ENCODE measurements at places on chromosomes 7 and 10.

DNA sequence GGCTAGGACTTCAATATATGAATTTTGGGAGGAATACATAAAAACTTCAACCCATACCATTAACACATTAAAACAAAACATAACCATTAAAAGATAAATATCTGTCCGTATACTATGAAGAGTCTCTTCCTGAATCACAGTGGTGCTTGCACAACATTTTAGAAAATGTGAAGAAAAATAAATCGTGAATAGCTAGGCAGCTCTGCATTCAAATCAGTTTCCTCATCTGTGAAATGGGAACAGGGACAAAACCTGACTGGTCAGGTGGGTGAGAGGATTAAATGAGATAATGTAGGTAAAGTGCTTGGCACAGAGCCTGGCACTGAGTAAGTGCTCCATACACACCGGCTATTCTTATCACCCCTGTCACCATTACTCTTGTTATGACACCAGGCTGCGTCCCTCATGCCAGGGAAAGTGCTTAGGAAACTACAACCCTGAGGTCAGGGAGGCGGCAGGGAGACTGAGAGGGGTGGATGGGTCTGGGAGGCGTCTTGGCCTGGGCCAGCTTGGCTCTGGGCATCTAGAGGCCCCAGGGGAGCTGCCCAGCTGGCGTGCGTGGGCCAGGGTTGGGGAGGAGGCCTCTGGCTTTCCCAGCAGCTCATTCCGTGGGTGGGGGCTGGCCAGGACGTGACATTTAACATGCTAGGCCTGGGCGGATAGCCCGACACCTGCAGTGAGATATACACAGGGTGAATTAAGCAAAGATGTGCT is 78.3 kb downstream of the SH3PXD2A start:
- DNase-seq: no peak
- no peaks in the 10 kb centered on the region for H3K36me3 ChIP-seq
- H3K27ac ChIP-seq: no peak overlapping the region

DNA sequence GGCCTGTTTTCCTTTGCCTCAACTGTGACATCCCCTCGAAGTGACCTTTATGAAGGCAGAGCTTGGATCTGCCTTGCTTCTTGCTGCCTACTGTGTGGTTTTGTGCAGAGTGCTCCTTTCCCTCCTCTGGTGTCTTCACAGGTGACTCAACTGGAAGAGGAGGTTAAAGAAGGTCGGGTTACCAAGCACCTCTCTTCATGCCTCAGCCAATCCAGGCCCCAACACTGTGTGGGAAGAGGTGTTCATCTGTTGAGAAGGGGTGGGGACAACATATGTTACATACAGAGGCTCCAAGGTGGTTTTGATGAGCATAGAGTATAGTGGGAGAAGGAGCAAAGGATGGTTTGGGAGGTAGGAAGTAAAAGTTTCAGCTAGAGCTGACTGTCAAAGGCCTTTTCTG is 155.7 kb downstream of the AUTS2 start:
- DNase-seq: no peak
- H3K4me3 ChIP-seq: no peak overlapping the region
- H3K4me1 ChIP-seq: peaks cover 17% of the 10 kb centered on the region

DNA sequence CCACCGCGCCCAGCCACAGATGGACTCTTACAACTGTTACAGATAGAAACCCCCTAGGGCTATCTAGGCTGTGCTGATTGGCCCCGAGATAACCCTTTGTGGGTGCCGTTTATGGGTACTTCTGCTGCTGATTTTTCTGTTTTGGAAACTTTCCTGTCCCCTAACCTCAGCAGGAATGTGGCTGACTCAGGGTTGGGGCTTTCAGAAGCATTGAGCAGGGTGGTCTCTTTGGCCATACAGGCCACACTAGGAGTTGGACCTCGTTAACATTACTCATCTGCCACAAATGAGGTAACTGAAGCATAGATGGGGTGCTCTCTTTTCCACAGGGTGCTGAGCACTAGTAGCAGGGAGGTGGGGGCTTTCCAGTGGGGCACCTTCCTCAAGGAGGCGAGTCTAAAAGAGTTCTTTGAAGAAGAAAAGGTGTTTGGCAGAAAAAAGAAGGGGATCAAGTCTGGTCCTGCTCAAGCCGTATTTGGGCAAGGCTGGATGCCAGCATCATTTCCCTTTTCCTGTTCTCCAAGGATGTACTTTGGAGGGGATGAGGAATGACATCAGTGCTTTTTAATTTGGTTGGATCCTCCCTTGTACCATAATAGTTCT is 6.4 kb downstream of the ZSCAN25 start:
- H3K27me3 ChIP-seq: peaks cover 8% of the 10 kb centered on the region
- H3K27ac ChIP-seq: peak overlapping the region; percentile 94
- H3K36me3 ChIP-seq: peaks cover 68% of the 10 kb centered on the region
- H3K4me1 ChIP-seq: peaks cover 48% of the 10 kb centered on the region
- peak overlapping the region; percentile 79 for H3K4me3 ChIP-seq

GRCh38 chr10:8639486-8640185 is 585.1 kb downstream of the GATA3 start:
- no peaks in the 10 kb centered on the region for H3K36me3 ChIP-seq
- H3K4me1 ChIP-seq: no peaks in the 10 kb centered on the region
- no peak for DNase-seq
- H3K27ac ChIP-seq: no peak overlapping the region

- no peak for DNase-seq
- no peaks in the 10 kb centered on the region for H3K36me3 ChIP-seq
- no peaks in the 10 kb centered on the region for H3K4me1 ChIP-seq
Measured at GRCh38 chr7:66912195-66912594, 8.8 kb upstream of the TMEM248 start.

DNA sequence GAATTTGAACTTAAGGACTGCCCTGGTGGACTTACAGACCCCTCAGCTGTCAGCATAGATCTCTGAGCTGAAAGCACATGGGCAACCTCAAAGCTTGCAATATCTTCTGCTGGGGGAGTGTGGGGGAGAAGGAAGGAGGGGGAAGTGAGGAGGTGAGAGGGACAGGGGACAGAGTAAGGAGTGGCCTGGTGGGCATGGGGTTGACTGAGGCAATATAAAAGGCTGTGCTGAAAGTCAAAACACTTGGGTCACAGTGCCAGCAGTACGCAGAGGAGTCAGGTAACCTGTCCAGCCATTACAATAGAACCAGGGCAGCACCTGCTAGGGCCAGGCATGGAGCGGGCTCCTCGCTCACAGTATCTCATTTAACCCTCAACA is 43.2 kb downstream of the PPP1R3C start:
- H3K27ac ChIP-seq: no peak overlapping the region
- no peak for DNase-seq
- no peaks in the 10 kb centered on the region for H3K36me3 ChIP-seq
- peaks cover 2% of the 10 kb centered on the region for H3K27me3 ChIP-seq
